ENCODE measurements at places on chromosomes 12 and 14.

DNA sequence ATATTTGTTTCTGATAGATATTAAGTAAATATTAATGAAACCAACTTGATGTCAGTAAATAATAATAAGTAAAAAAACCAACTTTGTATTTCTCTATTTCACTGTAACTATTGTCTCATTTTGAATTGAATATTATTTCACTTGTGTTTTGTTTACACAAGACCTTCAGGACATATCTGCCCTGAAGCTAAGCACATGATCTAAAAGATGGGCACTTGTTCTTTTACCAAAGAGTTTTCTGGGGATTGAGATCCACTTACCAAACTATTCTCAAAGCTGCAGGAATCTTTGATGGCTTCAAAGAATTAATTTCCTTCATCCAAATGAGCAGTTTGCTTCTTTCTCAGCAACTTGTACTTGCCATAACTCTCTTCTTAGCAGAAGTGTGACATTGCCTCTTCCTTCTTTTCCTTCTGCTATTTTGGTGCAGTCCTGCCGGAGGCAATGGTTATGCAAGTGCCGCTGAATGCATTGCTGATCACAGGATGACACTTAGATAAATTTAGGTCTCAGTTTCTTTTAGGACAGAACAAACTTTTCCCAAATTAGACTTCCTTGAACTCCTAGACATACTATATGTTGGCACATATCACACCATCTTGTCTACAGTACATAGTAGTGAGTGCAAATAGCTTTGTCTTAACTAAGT, 9.2 kb downstream of the FAR2 start:
- peak; percentile 55 for DNase-seq

GRCh38 chr12:49109641-49110463, 795 bp downstream of the LMBR1L start:
- no peak for DNase-seq

DNA sequence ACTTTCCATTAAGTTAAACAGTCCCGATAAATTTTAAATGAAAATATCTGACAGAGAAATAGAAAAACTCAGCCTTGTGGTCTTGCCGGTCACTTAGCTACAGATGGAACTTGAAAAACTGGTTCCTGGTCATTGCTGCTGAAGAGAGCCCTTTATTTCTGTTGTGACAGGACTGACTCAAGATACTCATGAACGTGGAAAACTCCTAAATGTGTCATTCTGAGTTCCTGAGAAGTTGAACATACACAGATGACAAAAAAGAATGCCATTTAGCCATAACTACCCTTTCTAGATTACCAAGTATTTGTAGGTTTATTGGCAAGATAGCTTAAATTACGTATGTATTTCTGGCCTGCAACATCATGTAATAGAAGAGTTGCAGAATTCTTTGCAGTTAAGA, 134.2 kb downstream of the HMGA2 start:
- no peak for DNase-seq

- no peak for DNase-seq
These were observed 18.7 kb upstream of the MYO1H start for GRCh38 chr12:109329003-109329402.

DNA sequence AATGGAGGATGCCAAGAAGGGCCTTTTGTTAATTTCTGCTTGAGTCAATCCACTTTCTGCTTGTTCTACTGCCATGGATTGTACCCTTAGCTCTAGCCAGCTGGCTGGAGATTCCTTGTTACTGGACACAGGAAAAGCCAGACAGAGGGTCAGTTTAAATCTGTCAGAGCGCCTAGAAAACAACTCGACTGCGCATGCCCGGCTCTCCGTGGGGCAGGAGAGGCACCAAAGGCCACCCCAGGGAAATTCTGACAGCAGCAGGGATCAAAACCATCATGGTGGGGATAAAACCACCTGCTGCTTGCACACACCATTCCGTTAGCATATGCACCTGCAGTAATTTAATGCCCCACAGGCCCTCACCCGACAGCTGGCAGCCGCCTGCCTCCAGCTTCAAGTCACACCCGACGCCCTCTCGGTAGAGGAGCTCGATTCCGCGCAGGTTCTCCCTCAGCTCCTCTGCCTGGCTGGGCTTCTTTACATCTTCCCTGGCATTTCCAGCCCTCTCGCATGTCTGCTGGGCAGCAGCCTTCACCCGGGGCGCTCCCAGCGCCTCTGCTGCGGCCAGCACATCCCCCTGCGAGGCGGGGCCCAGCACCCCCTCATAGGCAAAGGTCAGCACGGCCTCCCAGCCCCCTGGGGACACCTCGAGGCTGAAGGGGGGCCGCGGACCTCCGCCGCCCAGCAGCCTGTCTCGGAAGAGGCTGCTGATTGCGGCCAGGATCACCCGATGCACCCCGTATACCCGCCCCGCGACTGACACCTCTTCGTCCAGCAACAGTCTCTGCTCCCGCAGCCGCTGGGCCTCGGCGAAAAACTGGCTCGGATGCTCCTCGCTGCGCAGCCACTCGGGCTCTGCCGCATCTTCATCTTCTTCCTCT, 1.0 kb downstream of the KLHL33 start:
- DNase-seq = no peak

DNA sequence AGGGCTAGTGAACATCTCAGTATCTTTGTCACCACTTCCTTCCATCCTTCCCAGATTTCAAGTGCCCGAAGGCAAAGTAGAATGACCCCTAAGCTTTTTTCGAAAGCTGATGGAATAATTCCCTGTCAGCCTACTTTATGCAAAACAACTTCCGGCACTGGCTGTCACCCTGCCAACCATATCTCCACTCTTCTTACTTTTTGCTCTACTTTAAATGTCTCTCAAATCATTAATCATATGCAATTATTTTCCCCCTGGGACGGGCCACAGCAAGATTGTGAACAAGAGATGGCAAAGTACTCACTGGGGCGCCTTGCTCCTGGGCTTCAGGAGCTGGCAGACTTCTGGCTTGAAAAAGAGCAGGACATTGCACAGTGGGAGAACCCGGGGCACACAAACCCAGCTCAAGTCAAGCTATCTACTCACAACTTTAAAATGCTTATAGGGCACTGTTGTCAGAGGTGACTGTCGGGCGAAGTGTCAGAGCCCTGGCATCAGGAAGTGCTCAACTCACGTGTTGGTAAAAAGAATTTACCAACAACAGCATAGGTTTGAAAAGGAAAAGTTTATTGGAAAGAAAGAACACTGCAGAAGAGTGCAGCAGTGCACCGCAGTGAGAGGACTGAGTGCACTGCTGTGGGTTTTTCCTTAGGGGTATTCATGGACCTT, 373.5 kb downstream of the PAWR start:
- no peak for DNase-seq

- peak; percentile 24 for DNase-seq
These were observed 87.4 kb downstream of the ATF7IP start for GRCh38 chr12:14452865-14453264.

DNA sequence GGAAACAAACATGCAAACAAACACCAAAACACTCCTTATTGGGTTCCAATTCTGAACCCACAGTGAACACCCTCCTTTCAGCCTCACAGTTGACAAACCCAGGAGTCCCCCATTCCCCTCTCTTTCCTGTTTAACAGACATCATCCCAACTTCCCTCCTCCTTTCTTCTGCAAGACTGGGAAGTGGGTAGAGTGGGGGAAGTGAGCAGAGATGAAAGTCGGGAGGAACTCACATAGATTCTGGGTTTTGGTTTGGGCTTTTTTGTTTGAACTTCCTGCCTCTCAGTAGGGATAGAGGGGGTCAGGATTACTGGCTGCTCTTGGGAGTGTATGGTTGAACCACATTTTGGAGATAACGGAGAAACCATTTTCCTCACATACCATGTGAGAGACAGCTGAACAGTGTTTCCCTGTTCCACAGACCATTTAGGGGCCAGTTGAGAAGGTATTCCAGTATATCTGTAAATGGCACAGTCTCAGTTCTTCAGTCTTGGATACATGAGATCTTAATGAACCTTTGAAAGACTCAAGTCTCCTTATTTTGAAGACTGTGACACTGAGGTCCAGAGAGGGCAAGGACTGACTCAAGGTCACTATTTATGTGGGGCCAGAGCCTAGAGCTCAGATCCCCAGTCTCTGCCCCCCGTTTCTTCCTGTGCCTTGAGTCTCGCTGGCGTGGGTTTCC, 3.9 kb upstream of the GPR84 start:
- peak; percentile 44 for DNase-seq

GRCh38 chr14:106317593-106317992, 791.2 kb downstream of the TMEM121 start:
- no peak for DNase-seq

GRCh38 chr12:84696908-84697540, 215.6 kb downstream of the SLC6A15 start:
- no peak for DNase-seq

- DNase-seq = no peak
These were observed 151.6 kb downstream of the SEC23A start for GRCh38 chr14:38951451-38951850.

DNA sequence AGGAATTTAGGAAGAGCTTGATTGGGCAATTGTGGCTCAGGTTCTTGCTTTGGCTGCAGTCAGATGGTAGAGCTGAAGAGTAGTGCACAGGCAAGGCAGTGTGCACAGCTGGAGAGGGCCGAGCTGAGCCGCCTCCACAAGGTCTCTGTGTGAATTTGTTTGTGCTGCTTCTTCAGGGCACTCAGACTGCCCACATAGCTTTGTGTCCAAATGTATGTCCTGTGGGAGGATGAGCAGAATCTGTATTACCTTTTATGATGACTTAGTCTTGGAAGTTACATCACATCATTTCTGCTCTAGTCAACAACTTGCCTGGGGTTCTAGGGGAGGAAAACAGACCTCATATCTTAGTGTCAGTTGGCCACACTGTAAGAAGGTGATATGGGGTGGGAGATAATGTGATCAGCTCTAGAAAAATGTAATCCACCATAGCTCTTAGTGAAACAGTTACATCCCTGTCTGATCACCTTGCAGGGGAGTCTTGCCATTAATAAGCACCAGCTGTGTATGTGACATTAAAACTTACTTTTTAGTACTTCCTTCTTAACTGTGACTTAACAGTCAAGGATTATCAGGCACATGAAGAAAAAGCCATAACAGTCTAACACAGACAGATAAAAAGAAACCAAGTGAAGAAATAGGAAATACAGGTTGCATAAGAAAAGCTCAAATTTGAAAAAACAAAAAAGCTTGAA, 53.4 kb downstream of the RCOR1 start:
- peak; percentile 87 for DNase-seq

GRCh38 chr14:103854822-103855733, 7.7 kb upstream of the PPP1R13B start:
- no peak for DNase-seq

DNA sequence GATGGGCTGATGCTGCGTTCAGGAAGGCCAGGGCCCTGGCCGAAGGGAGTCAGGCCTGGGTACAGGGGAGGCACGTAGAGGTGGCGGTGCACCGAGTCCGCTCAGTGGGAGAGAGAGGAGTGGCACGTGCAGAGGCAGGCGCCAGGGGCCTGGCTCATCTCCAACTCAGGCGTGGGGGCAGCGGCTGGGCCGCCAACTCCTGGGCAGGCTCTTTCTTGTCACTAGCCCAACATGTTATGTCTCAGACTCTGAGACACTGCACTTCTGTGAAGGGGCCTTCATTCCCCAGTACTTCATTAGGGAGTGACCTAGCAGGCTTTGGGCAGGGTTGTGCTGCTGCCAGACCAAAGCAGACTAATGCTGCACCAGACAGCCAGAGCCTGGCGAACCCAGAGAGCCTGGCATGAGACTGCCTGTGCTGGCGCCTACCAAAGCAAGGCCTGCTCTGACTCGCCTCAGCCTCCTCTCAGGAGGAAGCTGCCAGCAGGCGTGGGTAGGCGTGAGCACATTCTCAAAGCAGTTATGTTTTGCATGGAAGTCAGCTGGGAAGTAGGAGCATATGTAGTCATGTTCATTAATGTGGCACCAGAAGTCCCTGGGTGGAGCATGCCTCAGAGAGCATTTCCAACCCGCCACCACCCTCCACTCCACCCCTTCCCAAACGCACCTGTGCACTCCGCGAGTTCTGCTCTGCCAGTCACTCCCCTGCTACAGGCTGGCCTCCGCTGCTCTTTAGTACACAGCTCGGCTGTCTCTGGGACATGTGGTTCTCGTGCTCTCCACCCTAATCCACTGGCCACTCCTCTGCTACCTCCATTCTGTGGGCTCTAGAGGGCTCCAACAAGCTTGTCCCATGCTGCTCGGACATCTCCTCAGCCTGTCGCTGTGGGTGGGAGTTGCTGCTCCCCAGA, 9.7 kb downstream of the CKB start:
- DNase-seq = peak; percentile 82

DNA sequence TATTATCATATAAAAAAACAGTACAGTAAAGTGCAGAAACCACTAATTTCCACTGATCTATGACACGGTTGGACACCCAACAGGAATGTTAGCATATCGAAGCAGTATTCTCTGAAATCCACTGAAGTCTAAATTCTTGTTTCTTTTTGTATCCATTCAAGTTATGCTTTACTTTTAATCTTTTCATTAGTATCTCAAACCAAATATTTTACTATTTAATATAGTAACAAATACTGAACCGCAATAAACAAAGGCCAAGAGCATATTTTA, 41.1 kb downstream of the ATXN2 start:
- no peak for DNase-seq

GRCh38 chr14:90979515-90979914, 80.9 kb downstream of the RPS6KA5 start:
- DNase-seq = no peak

DNA sequence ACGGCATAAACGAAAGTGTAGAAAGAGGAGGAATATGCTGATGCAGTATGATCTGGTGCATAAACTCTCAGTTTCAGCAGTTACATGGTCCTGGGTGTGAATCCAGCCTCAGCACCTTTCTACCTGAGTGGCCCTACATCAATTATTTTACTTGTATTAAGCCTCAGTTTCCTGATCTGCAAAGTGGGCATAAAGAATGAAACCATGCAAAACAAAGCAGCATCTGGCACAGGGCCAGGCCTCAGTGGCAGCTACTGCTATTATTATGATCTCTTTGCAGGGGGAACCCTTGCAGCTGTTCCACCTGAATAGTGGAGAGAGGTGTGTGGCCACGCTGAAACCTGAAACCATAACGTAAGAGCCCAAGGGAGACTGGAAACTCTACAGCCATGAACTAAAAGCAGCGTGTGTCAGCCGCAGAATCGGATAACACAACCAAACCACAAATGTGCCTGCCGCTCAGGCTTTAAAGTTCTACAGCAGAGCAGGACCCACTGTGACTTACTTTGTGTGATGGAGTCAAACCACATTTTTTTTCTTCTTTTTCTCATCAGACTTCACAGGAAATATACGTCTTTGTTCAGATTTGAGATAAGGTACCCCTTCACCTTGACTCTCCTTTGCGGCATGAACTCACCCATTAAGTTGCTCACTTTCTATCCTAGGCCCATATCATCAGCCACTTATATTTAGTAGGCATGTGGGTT, 29.2 kb upstream of the FOS start:
- DNase-seq = peak; percentile 85

DNA sequence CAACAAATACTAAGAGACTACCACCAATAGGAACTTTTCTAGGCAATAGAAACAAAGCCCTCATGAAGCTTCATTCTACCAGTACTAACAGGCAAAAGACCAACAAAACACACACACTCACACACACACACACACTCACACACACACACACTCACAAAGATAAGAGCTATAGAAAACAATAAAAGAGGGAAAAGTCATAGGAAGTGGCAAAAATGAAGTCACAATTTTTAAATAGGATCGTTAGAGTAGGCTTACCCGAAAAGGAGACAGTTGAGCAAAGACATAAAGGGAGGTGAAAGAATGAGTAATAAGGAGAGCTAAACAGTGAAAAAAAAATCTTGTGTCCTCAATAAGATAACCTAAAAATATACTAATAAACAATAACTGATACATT, 66.5 kb downstream of the C2CD5 start:
- DNase-seq = no peak

Data from hematopoietic multipotent progenitor cell treated with erythropoietin and hydrocortisone succinate and interleukin-3 and kit ligand, for 6 days (in vitro differentiated cells).